Small intestine (tissue), 16 donors: ENCODE measurements at places on chromosomes 11 and 22. TPM values are rescaled to one million over a fixed set of nuclear protein-coding genes. Genes with fewer than 3 reads are reported as not detected.
A peak's percentile ranks its signal among the peaks of the same experiment; 100 is the strongest.

- H3K27ac ChIP-seq: no peak overlapping the region
- H3K27me3 ChIP-seq: peaks cover 14% of the 10 kb centered on the region
- DNase-seq: no peak
- H3K36me3 ChIP-seq: no peaks in the 10 kb centered on the region
- no peaks in the 10 kb centered on the region for H3K4me1 ChIP-seq
These were observed 49.9 kb upstream of the LMO1 start for GRCh38 chr11:8313504-8314090.

DNA sequence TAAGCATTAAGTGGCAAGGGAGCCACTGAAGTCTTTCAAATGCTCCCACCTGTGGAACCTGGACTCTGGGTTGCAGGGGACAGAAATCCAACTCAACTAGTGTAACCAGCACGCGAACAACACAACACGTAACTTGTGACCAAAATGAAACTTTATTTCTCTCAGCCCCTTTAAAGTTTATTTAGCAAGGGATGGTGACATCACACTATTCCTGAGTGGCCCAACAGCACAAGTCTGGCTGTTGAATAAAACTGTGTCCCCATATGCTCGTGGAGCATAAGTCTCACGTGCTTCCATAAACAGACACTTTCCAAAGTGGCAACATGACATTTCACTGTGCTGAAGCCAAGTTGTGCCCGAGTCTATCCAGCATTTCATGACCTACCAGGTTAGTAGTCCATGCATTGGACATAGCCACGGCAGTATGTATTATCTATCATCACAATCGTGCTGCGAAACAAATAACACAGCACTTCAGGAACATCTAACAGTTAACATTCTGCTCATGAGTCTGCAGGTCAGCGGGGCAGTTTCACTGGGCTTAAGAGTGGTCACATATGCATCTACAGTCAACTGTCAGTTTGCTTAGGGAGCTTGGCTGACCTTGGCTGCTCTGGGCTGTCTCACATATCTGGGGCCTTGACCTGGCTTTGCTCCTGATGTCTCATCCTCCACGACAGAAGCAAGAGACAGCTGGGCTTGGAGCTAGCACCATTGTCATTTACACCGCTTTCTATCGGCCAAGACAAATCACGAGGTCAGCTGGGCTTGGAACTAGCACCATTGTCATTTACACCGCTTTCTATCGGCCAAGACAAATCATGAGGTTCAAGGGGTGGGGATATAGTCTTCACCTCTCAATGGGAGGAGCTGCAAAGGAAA is 35.0 kb upstream of the LMO2 start:
- no peaks in the 10 kb centered on the region for H3K36me3 ChIP-seq
- no peaks in the 10 kb centered on the region for H3K4me1 ChIP-seq
- H3K4me3 ChIP-seq: no peak overlapping the region
- H3K27me3 ChIP-seq: no peaks in the 10 kb centered on the region

- peaks cover 12% of the 10 kb centered on the region for H3K27me3 ChIP-seq
- no peaks in the 10 kb centered on the region for H3K4me1 ChIP-seq
These were observed 3.0 kb downstream of the DKK3 start for GRCh38 chr11:12005476-12005875.

DNA sequence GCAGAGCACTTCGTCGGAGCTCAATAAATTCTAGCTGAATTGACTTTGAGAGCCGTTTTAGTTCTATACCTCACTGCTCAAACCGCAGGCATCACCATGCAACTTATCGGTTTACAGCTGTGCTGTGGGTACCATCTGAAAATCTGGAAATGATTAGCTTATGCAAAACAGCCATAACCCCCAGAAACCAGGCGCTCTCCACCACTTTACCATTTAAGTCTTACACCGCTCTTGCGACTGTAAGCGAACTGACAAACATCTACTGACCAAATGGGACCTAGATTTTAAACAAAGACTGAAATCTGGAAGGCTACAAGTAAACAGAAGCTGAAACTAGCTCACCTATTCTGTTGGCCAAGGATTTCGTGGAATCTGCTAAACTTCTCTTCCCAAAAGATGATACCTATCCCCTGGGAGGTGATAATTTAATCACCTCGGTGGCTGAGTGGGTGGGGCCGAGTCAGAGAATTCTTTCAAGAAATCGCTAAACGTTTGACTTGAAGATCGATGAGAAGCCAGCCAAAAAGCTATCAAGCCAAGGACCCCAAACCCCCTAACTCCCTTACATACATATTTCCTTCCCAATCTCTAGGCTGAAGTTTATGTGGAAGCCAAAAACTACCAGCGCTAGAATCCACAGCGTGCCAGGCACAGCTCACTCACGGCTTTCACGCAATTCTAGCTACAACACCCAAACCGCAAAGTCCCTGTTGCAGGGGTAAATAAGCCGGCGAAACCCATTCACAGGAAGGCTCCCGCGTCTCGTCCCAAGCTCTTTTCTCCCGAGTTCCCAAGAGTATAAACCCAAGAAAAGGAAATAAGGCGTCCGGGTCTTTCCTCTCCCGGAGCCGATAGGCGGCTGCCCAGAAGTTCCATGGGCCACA is 644 bp downstream of the SPTY2D1 start:
- no peaks in the 10 kb centered on the region for H3K27me3 ChIP-seq
- peak overlapping the region; percentile 16 for H3K27ac ChIP-seq
- H3K4me3 ChIP-seq: peak overlapping the region; percentile 65
- no peaks in the 10 kb centered on the region for H3K4me1 ChIP-seq

FANCF gene
- polyA plus RNA-seq: 16.3 TPM
